Frontal cortex (tissue), 4 donors: ENCODE measurements at places on chromosomes 4 and X.

GRCh38 chr4:173735049-173735448, 205.0 kb upstream of the HAND2 start:
- DNase-seq, result no peak

GRCh38 chrX:105063743-105064142, 156.8 kb downstream of the TEX13A start:
- DNase-seq, result no peak

DNA sequence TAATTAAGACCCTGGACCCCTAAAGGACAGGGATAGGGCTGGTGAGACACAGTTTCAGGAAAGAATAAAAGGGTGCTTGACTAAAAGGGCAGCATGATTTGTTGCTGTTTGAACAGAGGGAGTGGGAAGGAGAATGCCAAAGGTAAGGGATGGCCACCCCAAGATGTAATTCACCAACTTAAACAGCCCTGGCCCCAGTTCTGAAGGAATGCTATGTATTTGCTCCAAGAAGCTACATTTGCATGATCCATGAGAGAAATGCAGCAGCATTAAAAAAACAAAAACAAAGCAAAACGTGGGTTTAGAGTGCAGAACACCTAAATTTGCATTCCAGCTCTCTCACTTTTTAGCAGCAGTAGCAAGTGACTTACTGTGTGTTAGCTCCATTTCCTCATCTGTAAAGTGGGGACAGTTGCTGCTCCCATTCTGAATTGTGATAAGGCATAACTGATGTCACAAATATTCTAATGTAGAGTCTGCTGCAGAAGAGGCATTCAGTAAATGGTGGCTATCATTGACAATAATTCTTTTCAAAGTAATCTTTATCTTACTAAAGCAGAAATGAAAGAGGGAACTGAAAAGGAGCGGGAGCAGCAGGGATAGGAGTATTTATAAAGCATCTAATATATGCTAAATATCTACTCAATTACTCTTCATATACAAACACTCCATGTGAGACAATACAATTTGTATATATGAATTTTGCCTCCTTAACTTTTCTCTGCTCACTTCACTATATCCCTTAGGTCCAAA, 115.8 kb downstream of the PPARGC1A start:
- DNase-seq, result no peak

DNA sequence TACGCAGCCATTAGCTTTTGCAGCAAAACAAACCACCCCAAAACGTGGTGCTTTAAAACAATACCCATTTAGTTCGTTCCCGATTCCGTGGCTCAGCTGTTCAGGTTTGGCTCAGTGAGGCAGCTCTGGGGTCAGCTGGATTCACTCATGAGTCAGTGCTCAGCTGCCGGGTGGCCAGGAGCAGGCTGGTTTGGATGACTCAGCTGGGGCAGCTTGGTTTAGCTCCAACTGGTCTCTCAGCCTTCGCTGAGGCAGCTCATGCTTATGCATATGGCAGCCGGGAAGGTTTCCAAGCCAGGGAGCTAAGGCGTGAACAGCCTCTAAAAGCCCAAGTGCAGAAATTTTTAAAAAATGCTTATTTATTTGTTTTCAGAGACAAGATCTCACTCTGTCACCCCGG, 13.3 kb upstream of the CD99 start:
- no peak for DNase-seq

DNA sequence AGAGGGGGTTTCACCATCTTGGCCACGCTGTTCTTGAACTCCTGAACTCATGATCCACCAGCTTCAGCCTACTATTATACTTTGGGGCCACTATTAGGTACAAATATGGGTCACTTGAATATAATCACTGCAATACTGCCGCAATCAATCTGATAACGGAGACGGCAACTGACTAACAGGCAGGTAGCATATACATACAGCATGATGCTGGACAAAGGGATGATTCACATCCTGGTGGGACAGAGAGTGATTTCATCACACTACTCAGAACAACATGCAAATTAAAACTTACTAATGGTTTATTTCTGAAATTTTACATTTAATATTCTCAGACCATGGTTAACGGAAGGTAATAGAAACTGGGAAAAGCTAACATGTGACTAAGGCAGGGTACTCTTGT, 10.9 kb downstream of the LRBA start:
- DNase-seq, result no peak

DNA sequence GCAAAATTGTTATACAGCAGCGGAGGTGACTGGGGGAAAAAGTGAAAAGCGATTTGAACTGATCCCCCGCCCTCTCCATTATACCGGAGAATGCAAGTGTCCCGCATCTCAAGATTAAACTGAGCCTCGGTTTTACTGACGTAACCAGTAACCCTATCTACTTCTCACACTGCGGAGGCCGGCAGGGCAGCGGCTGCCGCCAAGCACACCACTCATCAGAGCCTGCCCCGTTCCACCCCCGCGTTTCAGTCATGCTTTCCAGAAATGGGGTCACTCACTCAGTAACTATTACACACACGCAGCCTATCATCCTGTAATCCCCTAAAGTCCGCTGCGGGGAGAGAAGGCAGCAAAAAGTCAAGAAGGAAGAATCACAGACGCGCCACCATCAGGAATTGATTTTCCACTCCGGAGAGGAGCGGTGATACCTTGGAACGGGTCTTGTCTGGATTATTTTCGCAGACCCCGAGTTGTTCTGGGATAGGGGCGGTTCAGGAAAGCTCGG, 1.4 kb downstream of the RPS6KA3 start:
- DNase-seq, result peak; percentile 22
